ENCODE measurements at places on chromosomes 3 and 15.

GRCh38 chr3:75237477-75237876 is 426.7 kb upstream of the FRG2C start:
- DNase-seq = no peak

- DNase-seq = no peak
These were observed 36.2 kb upstream of the ACTL6A start for GRCh38 chr3:179526482-179526881.

GRCh38 chr3:58526515-58526957 is 10.5 kb downstream of the ACOX2 start:
- no peak for DNase-seq

DNA sequence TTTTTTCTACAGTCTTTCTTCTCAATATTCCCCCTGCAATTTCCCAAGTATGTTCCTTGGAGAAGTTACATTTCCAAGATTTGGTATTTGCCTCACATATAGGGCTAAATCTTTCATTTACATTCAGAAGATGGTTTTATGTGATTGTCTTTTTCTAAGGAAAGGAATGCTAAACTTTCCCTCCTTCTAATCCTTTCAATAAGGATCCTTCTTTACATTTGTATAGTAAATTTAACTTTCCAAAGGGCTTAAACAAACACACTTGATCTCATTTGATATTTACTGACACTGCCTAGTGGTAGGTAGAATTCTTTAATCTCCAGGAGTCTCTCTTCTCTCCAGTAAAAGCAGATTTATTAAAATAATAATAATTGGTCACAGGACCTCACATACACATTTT is 185.3 kb downstream of the LSAMP start:
- DNase-seq = no peak

DNA sequence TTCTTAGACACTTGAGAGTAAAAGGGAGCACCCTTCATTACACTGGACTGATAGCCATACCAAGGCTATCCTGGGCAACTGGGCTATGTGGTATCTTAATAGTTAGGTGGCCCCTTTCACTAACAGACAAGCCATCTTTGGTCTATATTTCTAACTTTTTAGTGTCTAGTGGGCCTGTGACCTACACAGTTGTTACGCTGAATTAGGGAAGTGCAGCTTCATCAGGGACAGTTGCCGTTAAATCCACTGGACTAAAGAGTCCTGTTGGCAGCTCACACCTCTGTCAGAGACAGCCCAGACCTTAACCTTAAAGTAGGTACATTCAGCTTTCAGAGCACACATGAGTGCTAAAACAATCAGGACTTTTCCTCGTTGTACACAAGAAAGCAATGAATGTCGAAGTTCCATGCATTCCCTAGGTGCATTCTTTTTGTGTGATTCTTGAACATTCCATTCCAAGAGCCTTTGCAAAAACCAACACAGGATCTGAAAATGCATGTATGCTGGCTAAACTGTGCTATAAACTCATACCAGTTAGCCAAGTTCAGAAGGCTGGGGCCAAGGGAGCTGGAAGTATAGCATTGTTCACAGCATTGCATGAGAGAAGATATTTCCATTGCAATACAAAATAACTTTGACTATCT is 230.2 kb upstream of the EIF1B start:
- DNase-seq = no peak

DNA sequence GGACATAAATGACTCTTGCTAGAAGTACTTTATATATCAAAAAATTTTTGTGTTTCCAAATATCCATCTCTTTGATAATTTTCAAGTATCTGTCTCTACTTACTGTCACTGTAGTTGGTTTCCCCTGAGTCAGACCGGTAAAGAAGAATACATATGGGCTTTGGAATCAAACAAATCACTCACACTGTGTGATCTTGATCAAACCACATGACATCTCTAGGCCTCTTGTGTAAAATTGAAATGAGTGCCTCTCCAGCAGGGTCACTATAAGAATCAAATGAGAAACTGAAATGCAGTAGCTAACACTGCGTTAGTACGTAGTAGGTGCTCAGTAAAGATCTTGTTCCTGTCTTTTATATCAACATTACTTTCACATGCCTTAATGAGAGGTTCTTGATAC is 314.6 kb upstream of the STT3B start:
- DNase-seq = no peak

GRCh38 chr3:149816986-149817385 is 4.0 kb downstream of the RNF13 start:
- no peak for DNase-seq
